T-helper 2 cell treated with Interferon-gamma antibody and Interleukin-4, amounts not matched to agents 5 μg/mL and 100 μg/mL, for 36 hours (primary cell): ENCODE measurements at places on chromosomes 6 and 20.
A peak's percentile ranks its signal among the peaks of the same experiment; 100 is the strongest.

DNA sequence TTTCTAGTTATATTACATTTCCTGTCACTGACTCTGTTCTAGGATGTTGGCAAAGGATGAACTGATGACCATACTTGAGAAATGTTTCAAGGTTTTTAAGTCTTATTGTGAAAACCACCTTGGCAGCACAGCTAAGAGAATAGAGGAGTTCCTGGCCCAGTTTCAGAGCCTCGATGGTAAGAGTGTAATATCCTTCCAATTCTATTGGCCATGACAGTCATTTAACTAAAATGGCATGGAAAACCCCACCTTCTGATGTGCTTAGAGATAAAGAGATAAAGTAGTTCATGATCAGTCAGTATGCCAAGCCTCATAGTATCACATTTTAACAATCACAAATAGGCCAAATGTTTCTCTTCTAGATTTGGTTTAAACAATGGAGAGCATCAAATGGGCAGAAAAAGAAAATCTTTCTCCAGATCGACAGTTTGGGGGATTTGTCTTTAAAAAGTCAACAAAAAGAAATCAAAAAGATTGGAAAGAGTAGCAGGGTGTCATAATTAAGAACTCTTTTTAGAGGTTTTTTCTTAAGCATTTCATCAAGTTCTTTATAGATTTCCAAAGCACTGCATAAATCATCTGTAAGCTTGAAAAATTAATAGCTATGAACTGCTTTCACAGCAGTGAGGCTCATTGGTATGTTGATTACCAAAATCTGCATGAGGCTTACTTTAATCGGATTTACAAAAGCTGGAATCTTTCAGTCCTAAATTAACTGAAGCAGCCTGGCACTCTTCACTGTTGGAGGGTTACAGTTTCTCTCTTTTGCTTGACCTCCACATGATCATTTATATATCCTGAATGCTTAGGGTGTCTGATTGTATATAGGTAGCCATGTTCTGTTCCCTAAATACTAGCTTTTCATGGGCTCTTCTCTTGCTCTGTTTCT, 48.7 kb downstream of the AKIRIN2 start:
- H3K4me3 ChIP-seq, result no peak overlapping the region
- H3K36me3 ChIP-seq, result peaks cover 41% of the 10 kb centered on the region
- H3K27me3 ChIP-seq, result no peaks in the 10 kb centered on the region
- DNase-seq, result peak; percentile 30

DNA sequence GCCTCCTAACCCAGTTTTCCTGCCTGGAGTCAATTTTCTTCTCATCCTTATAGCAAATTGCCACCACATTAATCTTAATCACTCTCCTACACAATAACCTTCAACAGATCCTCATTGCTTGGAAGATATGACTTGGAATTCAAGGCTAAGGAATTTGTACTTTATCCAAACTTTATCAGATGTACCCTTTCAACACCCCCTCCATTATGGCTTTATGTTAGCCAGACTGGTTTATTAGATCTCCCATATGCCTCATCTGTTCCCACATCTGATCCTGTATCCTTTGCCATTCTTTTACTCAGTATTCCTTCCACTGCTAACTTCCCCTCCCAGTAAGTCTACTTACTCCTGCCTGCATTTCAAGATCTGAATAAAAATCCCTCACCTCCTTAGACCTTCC, 4.0 kb upstream of the FRK start:
- no peak for DNase-seq
- H3K4me1 ChIP-seq, result no peaks in the 10 kb centered on the region
- peaks cover 20% of the 10 kb centered on the region for H3K27me3 ChIP-seq
- no peak overlapping the region for H3K4me3 ChIP-seq

DNA sequence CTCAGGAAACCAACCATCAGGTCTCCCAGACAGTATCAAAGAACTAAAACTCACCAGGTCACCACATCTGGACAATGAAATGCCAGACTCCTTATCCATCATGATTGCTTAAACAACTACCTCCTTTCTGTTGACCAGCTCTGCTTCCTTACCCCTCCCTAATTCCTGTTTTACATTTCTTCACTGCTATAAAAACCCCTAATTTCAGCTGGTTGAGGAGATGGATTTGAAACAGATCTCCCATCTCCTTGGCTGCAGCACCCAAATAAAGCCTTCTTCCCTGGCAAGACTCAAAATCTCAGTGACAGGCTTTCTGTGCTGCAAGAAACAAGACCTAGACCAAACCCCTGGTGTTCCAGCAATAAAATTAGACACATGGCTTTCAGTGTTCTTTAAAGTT, 40.3 kb downstream of the MYLK4 start:
- no peak for DNase-seq
- H3K36me3 ChIP-seq, result peaks cover 1% of the 10 kb centered on the region
- H3K27ac ChIP-seq, result no peak overlapping the region
- no peaks in the 10 kb centered on the region for H3K4me1 ChIP-seq
- peaks cover 8% of the 10 kb centered on the region for H3K27me3 ChIP-seq

- H3K27ac ChIP-seq, result no peak overlapping the region
- peaks cover 26% of the 10 kb centered on the region for H3K4me1 ChIP-seq
- H3K4me3 ChIP-seq, result no peak overlapping the region
- H3K36me3 ChIP-seq, result peaks cover 31% of the 10 kb centered on the region
- H3K27me3 ChIP-seq, result no peaks in the 10 kb centered on the region
Measured at GRCh38 chr6:38671885-38672467, 31.0 kb downstream of the GLO1 start.

DNA sequence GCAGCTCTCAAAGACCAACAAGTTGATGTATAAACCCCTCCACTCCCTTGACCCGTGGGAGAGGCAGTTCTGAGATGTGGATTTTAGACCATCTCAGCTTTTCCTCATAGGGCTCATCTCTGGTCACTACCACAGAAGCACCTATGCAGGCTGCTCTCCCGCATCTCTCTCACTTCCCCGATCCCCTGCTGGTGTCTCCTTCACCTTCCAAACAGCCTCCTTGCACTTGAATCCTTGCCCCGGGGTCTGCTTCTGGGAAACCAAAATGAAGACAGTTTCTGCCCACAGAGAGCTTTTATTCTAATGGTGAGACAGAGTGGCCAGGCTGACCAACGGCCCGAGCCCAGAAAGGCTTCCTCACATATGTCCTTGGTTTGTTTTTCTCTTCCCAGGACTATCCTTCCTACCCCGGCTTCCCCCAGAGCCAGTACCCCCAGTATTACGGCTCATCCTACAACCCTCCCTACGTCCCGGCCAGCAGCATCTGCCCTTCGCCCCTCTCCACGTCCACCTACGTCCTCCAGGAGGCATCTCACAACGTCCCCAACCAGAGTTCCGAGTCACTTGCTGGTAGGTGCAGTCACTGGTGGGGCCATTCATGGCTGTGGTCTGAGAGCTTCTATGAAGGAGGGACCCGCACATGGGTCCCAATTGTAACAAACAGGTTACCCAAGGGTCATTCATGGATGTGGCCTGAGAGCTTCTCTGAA, 179.3 kb downstream of the EYA2 start:
- H3K36me3 ChIP-seq, result no peaks in the 10 kb centered on the region
- H3K27ac ChIP-seq, result no peak overlapping the region
- H3K4me1 ChIP-seq, result no peaks in the 10 kb centered on the region
- no peaks in the 10 kb centered on the region for H3K27me3 ChIP-seq
- no peak for DNase-seq
- no peak overlapping the region for H3K4me3 ChIP-seq

GRCh38 chr6:159676890-159677505, 16.0 kb downstream of the SOD2 start:
- no peak for DNase-seq
- peaks cover 17% of the 10 kb centered on the region for H3K4me1 ChIP-seq
- no peak overlapping the region for H3K4me3 ChIP-seq
- no peak overlapping the region for H3K27ac ChIP-seq
- peaks cover 30% of the 10 kb centered on the region for H3K36me3 ChIP-seq

DNA sequence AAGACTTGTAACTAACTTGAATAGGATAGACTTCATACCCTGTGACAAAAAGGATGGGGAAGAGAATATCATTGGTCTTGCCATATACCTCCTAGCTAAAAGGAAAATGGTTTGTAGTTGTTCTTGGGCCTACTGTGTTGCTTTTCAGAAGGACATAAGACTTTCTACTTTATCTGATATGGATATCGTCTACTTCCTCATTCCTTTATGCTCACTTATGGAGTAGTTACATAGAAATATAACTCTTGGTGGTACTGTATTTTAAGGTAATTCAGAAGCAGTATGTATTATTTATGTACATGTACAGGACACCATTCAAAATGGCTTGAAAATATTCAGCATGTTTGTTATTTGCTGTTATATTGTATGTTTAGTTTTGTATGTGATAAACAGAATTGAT, 8.0 kb downstream of the FAM217B start:
- peaks cover 27% of the 10 kb centered on the region for H3K4me1 ChIP-seq
- H3K4me3 ChIP-seq, result no peak overlapping the region
- peaks cover 20% of the 10 kb centered on the region for H3K36me3 ChIP-seq
- H3K27me3 ChIP-seq, result no peaks in the 10 kb centered on the region
- DNase-seq, result no peak
- H3K27ac ChIP-seq, result peak overlapping the region; percentile 93

- no peak overlapping the region for H3K4me3 ChIP-seq
- peaks cover 88% of the 10 kb centered on the region for H3K27me3 ChIP-seq
- H3K36me3 ChIP-seq, result no peaks in the 10 kb centered on the region
- no peak for DNase-seq
- H3K27ac ChIP-seq, result no peak overlapping the region
Measured at GRCh38 chr6:27562027-27562410, 89.1 kb upstream of the ZNF184 start.

GRCh38 chr6:136334465-136334846, 44.8 kb upstream of the BCLAF1 start:
- H3K36me3 ChIP-seq, result no peaks in the 10 kb centered on the region
- H3K4me3 ChIP-seq, result no peak overlapping the region
- H3K27me3 ChIP-seq, result peaks cover 5% of the 10 kb centered on the region
- no peaks in the 10 kb centered on the region for H3K4me1 ChIP-seq
- H3K27ac ChIP-seq, result no peak overlapping the region

GRCh38 chr6:66184091-66184490, 477.1 kb upstream of the EYS start:
- no peaks in the 10 kb centered on the region for H3K4me1 ChIP-seq
- H3K27ac ChIP-seq, result no peak overlapping the region
- H3K4me3 ChIP-seq, result no peak overlapping the region
- no peaks in the 10 kb centered on the region for H3K36me3 ChIP-seq

DNA sequence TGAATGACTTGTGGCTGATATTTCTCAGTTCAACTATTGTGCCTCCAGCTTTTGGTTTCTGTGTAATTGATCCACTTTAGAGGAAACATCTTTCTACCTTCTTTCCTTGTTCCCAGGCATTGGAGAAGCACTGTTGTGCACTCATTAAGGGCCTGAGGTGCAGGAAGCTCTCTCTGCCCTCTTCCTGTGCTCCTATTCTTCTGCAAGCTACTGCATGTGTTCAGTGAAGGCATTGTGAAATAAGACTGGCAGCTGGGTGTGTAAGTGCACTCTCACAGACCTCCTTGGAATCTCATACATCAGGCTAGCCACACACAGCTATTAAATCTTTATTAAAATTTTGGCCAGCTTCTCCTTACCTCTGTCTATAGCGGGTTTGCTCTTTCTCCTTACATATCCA, 177.8 kb downstream of the OGFRL1 start:
- no peaks in the 10 kb centered on the region for H3K4me1 ChIP-seq
- no peak overlapping the region for H3K4me3 ChIP-seq
- no peaks in the 10 kb centered on the region for H3K36me3 ChIP-seq
- DNase-seq, result no peak
- H3K27ac ChIP-seq, result no peak overlapping the region
- H3K27me3 ChIP-seq, result no peaks in the 10 kb centered on the region

GRCh38 chr6:141451181-141451510, 681.6 kb upstream of the GJE1 start:
- H3K27me3 ChIP-seq, result peaks cover 5% of the 10 kb centered on the region
- peaks cover 2% of the 10 kb centered on the region for H3K4me1 ChIP-seq
- DNase-seq, result no peak
- H3K36me3 ChIP-seq, result no peaks in the 10 kb centered on the region

DNA sequence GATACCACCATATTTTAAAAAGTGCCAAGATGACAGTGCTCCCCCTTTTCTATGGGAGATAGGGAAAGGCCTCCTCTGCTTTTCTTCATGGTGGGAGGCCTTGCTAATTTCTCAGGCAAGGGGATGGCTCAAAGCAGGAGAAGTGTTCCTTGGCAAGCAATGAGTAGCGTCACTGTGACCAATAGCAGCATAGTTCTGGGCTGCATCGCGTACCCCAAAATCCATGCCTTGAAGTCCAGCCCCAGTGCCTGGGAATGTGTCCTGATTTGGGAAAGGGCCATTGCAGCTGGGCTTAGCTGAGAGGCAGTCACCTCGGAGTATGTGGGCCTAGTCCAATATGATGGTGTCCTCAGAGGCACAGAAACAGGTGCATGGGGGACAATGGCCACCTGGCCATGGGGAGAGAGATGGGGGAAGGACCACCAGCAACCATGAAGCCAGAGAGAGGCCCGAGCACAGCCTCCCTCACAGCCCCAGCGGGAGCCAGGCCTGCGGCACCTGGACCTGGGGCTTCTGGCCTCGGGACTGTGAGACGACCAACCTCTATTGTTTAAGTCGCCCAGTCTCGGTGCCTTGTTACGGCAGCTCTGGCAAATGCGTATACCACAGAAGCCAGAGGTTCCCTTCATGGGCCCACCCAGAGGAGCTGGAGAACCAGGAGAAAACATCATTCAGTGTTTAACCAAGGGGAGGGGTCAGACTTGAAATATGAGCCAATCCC, 153.1 kb upstream of the RPS6KA2 start:
- H3K4me3 ChIP-seq, result no peak overlapping the region
- H3K27me3 ChIP-seq, result peaks cover 2% of the 10 kb centered on the region
- H3K36me3 ChIP-seq, result no peaks in the 10 kb centered on the region
- peaks cover 4% of the 10 kb centered on the region for H3K4me1 ChIP-seq
- H3K27ac ChIP-seq, result no peak overlapping the region

- no peak for DNase-seq
- no peak overlapping the region for H3K4me3 ChIP-seq
- H3K4me1 ChIP-seq, result no peaks in the 10 kb centered on the region
- H3K27me3 ChIP-seq, result peaks cover 19% of the 10 kb centered on the region
- H3K27ac ChIP-seq, result no peak overlapping the region
Measured at GRCh38 chr20:57648878-57649616, 28.8 kb upstream of the ZBP1 start.

DNA sequence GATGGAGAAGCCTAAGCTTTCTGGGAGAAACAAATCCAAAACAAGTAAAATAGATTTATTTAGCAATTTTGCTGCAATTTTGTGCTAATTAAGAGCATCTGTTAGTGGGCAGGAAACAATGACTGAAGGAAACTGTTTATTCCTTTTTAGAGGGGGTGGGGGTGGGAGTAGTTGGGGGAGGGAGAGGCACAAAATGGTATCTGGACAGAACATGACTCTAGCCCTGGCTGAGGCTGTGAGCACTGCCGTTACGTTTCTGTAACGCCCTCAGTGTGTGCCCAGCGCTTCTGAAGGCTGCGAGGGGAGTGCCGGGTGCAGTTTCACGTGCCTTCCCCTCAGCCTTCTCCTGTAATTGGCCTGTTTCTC, 28.8 kb downstream of the METTL24 start:
- DNase-seq, result no peak
- H3K4me3 ChIP-seq, result no peak overlapping the region
- H3K4me1 ChIP-seq, result peaks cover 1% of the 10 kb centered on the region
- peaks cover 7% of the 10 kb centered on the region for H3K27me3 ChIP-seq

- no peaks in the 10 kb centered on the region for H3K27me3 ChIP-seq
- DNase-seq, result no peak
- peaks cover 70% of the 10 kb centered on the region for H3K36me3 ChIP-seq
Measured at GRCh38 chr6:37176268-37177076, 6.5 kb downstream of the PIM1 start.

GRCh38 chr6:13457577-13457976, 29.8 kb downstream of the GFOD1 start:
- no peaks in the 10 kb centered on the region for H3K27me3 ChIP-seq
- DNase-seq, result no peak
- H3K4me1 ChIP-seq, result peaks cover 55% of the 10 kb centered on the region
- no peak overlapping the region for H3K27ac ChIP-seq
- H3K4me3 ChIP-seq, result no peak overlapping the region
- H3K36me3 ChIP-seq, result peaks cover 4% of the 10 kb centered on the region
